ENCODE measurements at places on chromosomes 5 and 9.

DNA sequence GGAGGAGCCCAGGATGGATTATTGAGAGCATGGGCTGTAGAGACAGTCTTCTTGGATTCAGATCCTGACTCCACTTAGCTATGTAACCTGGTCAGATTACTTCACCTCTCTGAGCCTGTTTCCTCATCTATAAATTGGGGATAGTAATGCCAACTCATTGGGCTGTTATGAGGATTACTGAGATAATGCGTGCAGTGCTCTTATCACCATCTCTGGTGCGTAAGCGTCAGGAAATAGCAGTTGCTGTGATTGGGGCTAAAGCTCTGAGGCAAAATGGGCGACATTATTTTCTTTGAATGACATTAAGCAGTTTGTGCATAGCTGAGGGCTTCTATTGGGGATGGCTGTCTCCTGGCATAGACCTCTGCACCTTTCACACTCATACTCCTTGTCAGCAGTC lies 995 bp upstream of the MSMP start:
- no peak for DNase-seq

DNA sequence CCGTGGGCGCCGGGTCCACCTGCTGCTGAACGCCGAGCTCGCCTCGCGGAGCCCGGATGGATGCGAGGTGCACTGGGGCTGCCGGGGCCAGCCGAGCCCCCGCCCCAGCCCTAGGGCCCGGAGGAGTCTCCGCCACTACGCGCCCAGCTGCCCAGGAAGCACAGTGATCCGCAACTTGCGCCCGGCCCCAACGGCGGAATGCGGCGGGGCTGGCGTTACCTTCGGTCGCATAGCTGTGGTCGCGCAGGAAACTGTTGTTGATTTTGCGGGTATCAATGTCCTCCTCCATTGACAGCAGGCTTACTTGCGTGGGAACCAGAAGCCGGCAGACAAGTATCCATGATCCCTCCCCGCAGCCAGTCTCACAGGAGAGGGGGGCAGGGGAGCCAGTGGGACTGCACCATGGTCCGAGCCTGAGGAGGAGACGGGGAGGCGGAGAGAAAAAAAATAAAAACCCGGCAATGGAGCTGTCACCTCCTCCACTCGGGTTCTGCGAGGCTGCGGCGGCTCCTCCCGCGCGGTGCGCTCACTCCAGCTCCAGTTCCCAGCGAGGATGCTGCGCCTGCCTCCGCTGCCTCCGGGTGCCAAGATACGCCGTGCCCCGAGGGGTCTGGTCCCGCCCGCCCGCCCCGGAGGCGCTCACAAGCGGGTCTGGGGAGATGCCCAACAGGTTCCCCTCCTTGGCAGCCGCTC lies 628 bp downstream of the PPP2R2B start:
- peak; percentile 49 for DNase-seq

GRCh38 chr9:99360026-99360425 lies 137.9 kb downstream of the SEC61B start:
- DNase-seq, result no peak

DNA sequence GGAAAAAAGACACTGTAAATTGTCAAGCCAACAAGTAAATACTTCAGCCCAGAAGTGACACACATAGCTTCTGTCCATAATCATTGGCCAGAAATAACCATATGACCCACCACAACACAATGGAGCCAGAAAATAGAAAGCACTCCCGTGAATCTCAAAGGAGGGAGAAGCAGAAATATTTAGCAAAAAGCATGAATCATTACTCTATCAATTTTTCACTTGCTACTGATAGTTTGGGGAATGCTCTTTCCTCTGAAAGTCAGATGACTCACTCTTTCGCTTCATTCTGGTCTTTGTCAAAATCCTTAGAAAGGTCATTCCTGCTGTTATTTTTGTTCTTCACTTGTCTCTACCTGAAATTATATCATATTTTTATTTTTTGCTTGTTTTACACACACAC lies 312.6 kb downstream of the TMEM232 start:
- no peak for DNase-seq

- DNase-seq, result no peak
Observed at GRCh38 chr5:103433211-103433610, 129.4 kb downstream of the NUDT12 start.

DNA sequence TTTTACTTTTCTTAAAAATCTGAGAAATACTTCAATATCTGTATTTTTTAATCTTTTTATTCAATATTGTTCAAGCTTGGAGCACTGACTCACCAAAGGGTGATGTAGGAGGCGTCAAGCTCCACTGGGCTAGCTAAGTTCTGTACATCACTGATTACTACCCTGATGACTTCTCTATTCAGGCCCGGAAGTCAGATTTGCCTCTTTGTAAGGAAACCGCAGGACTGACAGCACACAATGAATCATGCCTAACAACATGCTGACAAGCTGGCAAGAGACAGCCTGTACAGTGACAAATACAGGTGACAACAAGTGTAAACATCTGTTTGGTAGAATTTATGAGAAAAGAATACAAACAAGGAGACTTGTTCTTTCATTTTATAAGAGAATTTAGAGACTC lies 627.9 kb upstream of the RORB start:
- no peak for DNase-seq

- DNase-seq, result no peak
Observed at GRCh38 chr9:104969116-104969515, 41.2 kb upstream of the ABCA1 start.

- no peak for DNase-seq
Observed at GRCh38 chr9:70945301-70945700, 176.1 kb downstream of the TRPM3 start.

GRCh38 chr5:147339313-147339712 lies 104.5 kb downstream of the STK32A start:
- no peak for DNase-seq

- DNase-seq, result no peak
Observed at GRCh38 chr5:106759581-106759980, 911.2 kb downstream of the EFNA5 start.

DNA sequence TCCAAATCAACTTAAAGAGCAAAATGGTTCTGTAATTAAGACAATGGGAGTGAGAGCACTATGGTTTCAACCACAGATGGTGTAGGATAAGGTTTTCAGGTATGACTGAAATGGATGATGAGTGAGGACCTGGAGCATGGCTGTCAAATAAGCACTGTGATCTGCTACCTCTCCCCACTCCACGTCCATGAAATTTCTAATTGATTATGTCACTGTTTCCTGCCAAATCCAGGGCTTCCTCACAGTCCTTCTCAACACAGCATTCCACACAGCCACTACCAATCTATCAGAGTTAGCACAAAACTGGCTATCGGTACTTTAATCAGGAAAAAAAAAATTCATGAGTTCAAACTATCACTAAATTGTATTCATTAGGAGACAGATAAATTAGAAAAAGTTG lies 420.4 kb upstream of the WWC1 start:
- DNase-seq, result no peak

DNA sequence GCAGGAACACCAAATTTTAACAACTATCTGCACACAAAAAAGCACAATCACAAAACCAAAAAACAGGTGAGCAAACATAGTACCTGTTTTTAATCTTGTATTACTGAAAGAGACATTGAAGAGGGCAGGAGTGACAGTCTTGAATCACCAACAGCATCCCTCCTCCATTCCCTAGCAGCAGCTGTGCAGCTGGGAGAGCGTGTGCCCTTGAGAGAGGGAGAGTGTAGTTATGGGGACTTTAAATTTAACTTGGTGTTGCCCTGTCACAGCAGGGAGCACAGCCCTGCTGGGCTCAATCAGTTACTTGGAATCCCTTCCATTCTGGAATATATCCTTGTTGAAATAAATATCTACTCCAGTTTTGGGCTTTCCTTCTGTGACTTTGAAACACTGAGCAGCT lies 1938.7 kb upstream of the NUDT12 start:
- DNase-seq, result no peak

- no peak for DNase-seq
Observed at GRCh38 chr9:126146254-126147145, 180.1 kb upstream of the MVB12B start.

- DNase-seq, result no peak
Observed at GRCh38 chr5:103808464-103809106, 246.0 kb upstream of the NUDT12 start.

DNA sequence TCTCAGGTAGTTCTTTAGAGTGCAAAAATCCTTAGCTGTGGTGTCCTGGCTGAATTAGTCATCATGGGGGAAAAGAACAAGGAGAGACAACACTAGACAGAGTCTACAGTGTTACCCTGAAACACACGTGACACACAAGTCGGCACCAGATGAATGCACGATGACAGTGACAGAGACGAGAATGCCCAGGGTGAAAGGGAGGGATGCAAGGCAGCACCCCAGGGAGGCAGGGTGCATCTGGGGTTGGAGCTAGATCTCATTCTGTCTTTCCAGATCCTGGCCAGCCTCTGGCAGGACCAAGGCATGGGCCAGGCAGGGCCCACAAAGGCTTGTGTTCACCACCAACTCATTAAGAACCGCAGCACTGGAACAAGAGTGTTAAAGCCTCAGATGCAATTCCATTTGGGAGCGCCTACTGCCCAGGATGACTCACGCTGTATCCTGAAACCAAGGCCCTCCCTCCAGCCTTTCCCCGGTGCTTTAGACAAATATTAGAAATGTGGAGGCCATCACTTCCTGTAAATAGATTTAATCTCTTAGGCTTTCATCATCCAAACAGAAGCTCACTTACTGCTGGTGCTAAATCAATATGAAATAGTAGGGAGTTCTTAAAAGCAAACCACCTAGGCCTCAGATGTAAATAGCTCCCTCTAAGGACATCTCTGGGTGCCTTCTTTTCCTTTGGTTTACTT lies 56.1 kb downstream of the IRX2 start:
- DNase-seq, result no peak

DNA sequence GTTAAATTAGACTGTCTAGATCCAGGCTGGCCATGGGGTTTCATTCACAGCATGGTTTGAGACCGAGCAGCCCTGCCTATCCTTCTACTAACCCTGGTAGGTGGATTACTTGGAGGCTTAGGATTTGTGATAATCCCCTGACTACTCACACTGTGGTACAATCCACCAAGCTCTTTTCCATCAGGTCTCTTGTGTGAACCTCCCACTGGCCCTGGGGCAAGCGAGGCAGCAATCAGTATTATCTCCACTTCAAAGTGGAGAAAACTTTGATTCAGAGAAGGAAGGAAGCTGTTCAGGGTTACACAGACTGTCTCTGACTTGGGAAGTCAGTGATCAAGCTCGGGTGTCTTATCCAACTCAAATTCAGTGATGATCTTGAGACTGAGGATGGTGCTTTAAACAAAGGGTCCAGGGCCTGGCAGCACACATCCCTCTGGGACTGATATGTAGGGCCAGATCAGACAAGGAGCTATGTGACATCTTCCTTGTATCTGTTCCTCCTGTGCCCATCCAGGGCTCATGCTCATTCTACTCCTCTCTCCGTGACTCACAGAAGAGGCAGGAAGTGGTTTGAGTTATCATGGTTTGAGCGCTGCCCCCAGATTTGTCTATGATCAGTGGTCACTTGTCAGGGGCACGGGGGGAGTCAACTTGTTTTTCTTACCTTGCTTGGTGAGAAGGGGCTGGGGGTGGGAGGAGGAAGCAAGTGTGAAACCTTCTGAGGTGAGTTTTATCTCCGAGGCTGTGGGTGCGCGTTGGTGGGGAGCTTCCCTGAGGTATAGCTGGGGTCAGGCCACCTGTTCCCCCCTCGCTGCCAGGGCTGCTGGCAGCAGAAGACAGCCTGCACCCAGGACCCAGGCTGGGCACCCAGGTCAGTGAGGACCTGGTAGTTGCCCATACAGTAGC lies 48.6 kb downstream of the RGS3 start:
- DNase-seq, result no peak

- no peak for DNase-seq
Observed at GRCh38 chr9:134069480-134070399, 1.9 kb upstream of the BRD3 start.

DNA sequence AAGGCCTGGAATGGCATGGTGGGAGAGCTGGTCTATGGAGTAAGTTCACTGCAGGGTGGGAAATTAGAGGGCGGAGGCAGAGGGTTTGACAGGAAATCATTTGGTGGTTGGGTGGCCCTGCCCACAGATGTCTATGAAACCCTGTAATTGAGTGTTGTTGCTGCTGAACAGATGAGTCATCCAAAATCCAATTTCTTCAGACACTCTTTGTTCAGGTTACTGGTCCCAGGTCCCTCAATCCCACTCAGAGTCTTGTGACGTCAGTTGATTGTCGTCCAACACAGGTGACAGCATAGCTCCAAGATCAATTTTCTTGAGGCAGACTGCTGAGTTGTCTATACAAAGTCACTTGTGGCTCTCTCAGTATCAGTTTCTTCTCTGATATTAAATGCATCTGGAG lies 208.6 kb downstream of the GRIA1 start:
- no peak for DNase-seq

DNA sequence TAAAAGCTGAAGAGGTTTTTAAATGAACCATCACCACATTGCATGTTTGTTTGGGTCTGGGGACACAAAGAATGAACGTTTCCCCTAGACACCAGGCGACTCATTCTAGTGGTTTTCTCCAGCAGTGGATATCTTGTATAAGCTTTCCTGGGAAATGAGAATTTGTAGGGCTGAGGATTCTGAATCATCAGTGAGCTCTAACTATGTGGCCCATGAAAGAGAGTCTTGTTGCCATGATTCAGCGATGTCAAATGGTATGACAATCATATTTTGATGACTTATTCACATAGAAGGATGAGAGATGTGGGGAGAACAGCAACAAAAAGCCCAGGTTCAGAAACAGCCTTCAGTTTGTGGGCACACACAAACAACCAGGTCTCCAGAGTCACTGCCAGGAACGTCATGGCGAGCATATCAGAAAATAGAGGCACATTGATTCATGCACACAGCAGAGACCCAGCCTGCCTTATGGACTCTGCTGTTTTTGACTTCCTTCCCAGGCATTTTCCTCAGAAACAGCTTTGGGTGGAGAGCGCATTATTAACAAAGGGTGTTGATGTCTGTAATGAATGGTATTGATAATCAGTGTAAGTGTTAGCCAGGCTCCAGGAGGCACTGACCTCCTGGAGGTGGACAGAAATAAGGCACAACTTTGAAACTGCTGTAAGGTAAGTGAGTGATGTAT lies 13.3 kb downstream of the ZNF474 start:
- no peak for DNase-seq

DNA sequence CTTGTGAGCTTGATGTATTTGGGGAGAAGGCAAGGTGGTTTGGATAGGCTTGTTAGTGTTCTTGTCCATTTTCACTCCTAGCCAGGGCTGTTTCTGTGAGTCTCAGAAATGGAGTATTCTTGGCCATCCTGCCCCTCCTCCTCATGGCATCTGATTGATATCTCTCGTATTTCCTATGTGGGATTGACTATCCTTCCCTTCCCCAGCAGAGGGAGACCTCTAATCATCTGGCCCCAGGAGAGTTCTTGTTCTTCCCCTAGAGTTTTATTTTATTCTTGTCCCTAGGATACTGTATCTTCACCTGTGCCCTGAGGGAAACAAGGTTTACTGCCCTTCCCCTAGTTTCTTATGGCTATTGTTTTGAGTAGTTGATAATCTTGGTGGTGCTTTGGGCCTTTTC lies 114.4 kb downstream of the VPS13A start:
- no peak for DNase-seq

DNA sequence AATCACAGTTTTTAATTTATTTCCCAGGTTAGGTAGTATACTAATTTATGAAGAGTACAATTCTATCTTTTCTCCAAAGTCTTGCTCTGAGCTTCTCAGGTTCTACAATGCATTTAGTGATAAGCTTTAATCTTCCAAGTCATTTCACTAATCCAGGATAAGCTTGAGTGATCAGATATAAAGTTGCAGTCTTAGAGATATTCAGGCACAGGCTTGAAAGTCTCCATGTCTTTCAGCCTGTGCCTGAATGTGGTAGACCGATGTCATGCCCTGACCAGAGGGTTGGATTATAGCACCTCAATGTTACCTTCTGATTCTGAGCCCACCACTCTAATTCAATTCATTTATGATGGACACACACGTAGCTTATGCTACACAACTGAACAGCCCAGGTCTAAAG lies 3.2 kb downstream of the CRHBP start:
- DNase-seq, result no peak

GRCh38 chr9:83669067-83669466 lies 38.7 kb downstream of the UBQLN1 start:
- no peak for DNase-seq
